Cerebellum (tissue), 4 donors: ENCODE measurements at places on chromosomes 1 and 21. TPM values are rescaled to one million over a fixed set of nuclear protein-coding genes. Genes with fewer than 3 reads are reported as not detected.

DNA sequence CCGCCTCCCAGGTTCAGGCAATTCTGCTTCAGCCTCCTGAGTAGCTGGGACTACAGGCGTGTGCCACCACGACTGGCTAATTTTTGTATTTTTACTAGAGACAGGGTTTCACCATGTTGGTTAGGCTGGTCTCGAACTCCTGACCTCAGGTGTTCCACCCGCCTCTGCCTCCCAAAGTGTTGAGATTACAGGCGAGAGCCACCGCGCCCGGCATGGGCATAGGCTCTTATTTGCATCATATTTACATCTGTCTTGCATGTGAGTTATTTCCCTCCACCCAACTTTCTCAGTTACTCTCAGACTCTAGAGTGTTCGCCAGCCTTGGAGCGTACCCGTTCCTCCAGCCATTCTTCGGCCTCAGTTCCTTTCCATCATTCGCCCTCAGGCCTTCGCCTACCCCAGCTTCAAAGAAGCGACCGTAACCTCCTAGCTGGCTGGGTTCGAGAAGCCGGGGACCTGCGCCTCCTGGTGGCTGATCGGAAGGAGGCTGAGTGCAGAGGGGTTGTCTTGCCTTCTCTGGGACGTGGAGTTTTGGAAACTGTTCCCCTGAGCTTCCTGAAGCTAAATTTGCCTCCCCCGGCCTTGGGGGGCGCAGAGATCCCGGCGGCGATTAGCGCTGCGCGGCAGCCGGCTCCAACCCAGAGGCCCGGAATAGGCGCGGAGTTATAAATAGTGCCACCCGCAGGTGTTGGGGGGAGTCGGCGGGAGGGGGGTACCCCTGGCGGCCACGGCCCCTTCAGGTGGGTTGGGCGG lies 3.6 kb upstream of the ZBTB7B start:
- peak; percentile 79 for DNase-seq

DNA sequence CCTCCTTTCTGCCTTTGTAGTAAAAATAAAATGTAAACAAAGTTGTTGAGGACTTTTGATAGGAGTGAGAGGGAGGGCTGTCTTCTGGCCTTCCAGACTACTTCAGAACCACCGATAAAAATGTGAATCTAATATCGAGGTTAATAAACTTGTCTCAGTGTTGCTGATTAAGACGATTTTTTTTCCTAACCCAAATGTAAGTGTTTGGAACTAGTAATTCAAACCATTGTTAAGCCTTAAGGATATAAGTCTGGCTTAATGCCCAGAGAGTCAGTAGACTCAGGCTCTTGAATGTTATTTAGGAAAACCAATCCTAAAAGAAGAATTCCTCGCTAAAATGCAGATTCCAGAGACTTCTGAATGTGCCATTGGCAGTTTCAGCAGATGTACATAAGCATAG lies 356.9 kb downstream of the SIPA1L2 start:
- DNase-seq: no peak

DNA sequence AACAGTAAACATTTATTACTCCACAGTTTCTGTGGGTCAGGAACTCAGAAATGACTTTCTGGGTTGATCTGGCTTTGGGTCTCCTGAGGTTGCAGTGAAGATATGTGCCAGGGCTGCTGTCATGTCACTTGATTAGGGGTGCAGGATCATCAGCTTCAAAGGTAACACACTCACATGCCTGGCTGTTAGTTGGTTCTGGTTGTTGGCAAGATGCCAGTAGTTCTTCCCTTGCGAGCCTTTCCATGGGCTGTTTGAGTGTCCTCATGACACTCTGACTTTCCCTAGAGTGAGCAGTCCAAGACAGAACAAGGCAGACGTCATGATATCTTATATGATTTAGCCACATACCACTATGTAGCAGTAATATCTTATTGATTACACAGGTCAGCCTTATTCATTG lies 1.8 kb downstream of the SWT1 start:
- no peak for DNase-seq

Gene MAST2
- total RNA-seq: 50.4 TPM

DNA sequence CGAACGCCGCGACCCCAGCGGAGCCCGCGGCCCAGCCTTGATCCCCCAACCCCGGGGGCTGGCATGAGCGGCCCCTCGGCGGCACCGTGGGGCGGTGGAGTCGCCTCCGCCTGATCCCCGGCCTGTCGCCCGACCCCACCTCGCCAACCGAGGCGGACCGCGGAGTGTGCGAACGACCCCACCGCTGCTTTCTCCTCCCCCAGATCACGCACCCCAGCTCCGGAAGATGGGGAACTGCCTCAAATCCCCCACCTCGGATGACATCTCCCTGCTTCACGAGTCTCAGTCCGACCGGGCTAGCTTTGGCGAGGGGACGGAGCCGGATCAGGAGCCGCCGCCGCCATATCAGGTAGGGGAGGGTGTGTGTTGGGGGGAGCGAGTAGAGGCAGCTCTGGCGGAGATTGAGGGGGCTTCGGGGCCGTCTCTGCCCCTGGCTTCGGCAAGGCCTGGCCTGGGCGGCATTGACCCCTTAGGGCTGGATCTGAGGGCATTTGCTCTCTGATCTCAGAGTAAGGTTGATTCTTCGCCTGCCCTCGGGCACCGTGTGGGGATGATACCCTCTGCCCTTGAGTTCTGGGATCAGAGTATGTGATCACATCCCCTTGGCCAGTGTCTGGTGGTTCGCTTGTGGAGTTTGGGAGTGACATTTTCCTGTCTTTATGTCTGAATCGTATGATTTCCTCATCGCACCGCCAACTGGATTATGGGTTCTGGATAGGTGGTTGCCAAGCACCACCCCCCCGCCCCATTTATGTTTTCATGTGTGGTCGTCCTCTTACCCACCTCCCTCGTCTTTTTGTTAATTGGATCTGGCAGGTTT lies 668 bp downstream of the RNF11 start:
- peak; percentile 30 for DNase-seq

Gene ERRFI1
- total RNA-seq: 22.0 TPM
